ENCODE measurements at places on chromosomes 4 and X.

DNA sequence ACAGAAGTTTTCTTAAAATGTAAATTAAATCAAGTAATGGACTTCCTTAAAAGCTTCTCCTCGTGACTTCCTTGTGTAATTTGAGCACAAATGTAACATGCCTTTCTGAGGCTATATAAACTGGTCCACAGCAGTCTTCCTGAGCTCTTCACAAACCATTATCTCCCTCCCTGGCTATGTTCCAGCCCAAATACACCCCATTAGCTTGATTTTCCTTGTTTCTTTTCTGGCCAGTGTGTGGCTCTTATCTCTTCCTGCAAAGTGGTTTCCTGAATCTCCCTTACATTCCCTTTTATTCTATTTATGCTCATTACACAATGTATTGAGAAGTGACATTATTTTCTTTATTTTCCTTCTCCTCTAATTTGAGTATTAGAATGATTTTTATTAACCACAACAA is 1085.3 kb upstream of the PCDH10 start:
- DNase-seq: no peak

- no peak for DNase-seq
Measured at GRCh38 chr4:111792632-111793031, 352.6 kb upstream of the FAM241A start.

- no peak for DNase-seq
Measured at GRCh38 chr4:145001635-145002034, 96.4 kb downstream of the ANAPC10 start.

- no peak for DNase-seq
Measured at GRCh38 chr4:78659264-78659663, 107.7 kb downstream of the ANXA3 start.

DNA sequence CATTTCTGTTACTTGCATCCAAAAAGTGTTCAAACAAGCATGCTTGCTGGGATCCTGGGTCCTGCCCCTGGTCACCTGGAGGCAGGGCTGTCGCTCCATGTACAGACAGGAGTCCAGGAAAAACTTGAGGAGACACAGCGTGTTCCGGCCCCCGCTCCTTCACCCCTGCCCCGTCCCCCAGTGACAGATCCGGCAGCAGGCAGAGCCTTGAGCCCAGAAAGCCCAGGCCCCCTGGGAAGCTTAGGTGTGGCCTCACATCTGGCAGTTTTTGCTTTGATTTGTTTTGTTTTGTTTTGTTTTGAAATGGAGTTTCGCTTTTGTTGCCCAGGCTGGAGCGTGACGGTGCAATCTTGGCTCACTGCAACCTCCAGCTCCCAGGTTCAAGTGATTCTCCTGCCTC is 67.0 kb downstream of the TRMT44 start:
- DNase-seq: no peak

- DNase-seq: no peak
Measured at GRCh38 chr4:158350161-158350560, 139.9 kb downstream of the TMEM144 start.

DNA sequence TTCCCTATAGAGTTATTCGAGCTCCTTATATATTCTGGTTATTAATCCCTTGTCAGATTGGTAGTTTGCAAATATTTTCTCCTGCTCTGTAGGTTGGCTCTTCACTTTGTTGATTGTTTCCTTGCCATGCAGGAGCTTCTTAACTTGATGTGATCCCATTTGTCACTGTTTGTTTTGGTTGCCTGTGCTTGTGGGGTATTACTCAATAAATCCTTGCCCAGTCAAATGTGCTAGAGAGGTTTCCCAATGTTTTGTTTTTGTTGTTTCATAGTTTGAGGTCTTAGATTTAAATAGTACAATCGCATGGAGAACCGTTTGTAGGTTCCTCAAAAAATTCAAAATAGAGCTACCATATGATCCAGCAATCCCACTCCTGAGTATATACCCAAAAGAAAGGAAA is 2.3 kb upstream of the SYTL5 start:
- DNase-seq: no peak

DNA sequence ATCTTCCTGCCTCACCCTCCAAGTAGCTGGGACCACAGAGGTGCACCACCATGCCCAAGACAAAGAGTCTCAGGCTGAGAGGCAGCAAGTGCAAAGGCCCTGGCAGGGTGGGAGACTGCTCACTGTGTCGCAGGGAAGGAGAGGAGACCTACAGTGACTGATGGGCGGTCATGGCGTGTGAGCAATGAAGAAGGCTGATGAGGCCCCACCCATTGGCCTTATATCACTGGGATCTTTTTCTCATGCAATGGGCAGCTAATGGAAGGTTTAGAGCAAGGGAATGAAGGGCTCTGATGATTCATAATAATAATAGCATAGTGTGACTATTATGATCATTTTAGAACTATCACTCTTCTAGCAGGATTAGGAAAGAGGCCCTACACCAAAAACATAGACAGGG is 20.9 kb downstream of the FAM9C start:
- DNase-seq: no peak

DNA sequence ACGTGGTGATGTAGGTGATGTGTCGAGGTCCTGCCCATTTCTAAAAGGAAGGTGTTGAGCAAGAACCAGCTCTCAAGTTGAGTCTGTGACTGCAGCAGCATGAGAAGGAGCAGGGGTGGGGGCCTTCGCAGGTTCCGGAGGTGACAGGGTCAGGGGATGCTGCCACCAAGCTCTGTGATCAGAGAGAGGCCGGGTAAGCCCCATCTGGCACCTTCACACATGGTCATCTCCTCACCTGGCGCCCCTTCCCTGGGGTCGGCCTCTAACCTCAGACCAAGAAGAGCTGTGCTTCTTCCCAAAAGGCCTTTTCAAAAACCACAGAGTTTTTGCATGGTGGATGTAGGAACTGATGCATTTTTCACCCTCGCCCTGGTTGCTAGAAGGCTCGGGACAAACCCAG is 137.6 kb downstream of the CPZ start:
- no peak for DNase-seq

GRCh38 chr4:128601991-128602695 is 207.4 kb upstream of the JADE1 start:
- no peak for DNase-seq

DNA sequence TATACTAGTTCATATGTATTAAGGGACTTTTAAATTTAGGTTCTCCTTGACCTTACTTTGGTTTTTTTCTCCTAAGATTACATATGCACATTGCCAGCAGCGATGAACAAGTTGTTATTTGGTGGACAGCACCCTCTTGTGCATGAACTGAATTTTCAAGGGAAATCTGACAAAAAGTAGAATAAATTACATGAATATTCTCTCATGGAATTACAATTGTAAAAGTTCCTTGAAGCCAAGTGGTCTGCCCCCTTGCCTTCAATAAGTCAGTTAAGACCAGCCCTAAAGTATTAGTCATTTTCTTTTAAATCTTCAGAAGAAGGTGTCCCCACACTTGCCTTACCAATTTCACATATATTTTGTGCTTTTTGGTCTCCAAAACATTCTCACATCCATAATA is 30.7 kb upstream of the SMARCA5 start:
- no peak for DNase-seq

DNA sequence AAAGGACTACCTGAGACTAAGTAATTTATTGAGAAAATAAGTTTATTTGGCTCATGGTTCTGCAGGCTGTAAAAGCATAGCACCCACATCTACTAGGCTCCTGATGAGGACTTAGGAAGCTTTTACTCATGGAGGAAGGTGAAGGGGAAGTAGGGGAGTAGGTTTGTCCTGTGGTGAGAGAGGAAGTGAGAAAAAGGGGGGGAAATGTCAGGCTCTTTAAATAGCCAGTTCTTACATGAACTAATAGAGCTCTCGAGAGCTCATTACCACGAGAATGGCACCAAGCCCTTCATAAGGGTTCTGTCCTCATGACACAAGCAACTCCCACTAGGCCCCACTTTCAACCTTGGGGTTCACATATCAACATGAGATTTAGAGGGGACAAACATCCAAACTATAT is 125.5 kb upstream of the NRK start:
- no peak for DNase-seq
